ENCODE measurements at places on chromosomes 1 and 21.

DNA sequence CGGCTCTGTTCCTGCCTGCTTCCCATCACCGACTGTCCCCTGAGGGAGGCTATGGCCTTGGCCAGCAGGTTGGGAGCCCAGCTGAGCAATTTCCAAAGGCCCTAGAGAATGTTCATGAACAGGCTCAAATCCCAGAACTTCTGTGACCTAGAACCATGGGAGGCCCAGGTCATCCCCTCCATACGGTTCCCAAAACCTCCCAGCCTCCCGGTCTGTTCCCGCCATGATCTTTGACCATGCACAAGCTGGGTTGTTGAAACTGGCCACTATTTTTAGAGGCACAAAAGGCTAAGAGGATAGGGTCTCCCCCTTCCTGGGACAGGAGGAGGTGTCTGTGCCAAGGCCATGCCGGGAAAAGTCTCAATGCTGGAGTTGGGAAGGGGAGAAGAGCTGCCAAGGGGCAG, 27.5 kb downstream of the EPHA2 start:
- DNase-seq: no peak

DNA sequence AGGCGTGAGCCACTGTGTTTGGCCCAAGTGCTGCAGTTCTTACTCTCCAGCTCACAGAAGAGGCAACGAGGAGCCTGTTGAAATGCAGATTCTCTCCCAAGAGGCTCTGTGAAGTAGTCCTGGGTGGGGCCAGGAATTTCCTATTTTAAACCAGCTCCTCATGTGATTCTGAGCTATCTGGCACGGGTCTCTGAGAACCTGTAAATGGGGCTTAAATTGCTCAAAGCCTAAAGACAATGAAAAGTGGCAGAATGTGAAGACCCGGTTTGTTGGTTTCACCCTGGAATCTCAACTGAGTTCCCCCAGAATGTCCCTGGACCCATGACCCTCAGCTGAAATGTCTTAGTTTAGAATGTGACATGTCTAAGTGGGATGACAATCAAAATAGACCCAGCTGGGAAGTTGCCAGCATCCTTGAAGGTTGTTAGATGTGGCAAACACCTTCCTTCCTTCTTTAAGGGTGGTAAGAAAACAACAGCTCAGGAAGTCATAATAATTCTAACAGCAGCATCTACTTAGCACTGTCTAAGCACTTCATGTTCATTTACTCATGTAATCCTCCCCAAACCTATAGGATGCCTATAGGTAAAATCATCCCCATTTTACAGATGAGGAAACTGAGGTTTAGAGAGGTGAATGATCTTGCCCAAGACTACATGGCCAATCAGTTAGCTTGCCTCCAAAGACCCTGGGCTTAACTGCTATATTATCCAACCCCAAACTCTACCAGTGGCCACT, 20.9 kb upstream of the ATP5PO start:
- DNase-seq: no peak

GRCh38 chr21:44398499-44398898, 45.1 kb downstream of the TRPM2 start:
- no peak for DNase-seq

GRCh38 chr1:33710967-33711366, 152.9 kb upstream of the HMGB4 start:
- no peak for DNase-seq

GRCh38 chr1:190540366-190540765, 62.7 kb upstream of the BRINP3 start:
- DNase-seq: no peak

DNA sequence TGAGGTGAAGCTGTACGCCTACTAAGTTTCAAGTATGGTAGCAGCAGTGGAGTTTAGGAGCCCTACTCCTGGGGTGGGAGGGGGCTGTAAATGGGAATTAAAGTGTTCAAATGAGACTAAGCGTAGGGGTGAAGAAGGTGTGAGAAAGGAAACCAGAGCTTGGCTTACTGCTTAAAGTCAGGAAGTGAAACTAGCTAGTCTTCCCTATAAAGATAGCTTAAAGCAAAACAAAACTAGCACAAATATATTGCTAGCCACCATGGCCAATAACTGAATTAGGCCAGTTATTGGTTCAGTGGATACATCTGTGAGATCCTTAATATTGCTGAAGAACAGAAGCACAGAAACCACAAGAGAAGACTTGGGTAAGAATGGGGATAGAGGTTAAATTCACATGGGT, 492.2 kb upstream of the PKN2 start:
- DNase-seq: peak; percentile 61

DNA sequence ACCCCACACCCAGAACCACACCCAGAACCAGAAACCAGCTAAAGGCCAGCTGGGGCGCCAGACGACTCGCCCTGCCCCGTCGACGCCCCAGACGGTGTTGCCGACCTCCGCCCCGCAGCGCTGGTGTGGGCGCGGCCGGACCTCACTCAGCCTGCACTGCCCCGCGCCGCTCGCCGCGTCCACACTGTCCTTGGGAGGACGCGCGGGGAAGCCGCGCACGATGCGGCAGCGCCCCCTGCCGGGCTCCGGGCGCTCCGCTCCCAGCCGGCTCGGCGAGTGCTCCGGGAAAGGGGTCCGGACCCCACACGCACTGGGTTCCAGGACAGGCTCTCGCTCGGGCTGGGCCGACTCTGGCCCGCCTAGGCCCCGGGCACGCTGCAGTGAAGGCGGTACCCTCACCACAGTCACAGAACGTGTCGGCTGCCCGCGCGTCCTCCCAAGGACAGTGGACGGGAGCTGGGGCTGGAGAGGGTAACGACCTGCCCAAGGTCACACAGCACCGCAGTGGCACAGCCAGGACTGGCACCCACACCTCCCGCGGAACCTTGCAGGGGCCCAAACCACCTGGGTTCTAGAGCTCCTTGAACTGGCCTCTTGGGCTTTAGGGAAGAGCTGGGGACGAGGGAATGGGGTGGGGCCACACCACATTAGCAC, 90.2 kb downstream of the DMRTA2 start:
- DNase-seq: no peak

DNA sequence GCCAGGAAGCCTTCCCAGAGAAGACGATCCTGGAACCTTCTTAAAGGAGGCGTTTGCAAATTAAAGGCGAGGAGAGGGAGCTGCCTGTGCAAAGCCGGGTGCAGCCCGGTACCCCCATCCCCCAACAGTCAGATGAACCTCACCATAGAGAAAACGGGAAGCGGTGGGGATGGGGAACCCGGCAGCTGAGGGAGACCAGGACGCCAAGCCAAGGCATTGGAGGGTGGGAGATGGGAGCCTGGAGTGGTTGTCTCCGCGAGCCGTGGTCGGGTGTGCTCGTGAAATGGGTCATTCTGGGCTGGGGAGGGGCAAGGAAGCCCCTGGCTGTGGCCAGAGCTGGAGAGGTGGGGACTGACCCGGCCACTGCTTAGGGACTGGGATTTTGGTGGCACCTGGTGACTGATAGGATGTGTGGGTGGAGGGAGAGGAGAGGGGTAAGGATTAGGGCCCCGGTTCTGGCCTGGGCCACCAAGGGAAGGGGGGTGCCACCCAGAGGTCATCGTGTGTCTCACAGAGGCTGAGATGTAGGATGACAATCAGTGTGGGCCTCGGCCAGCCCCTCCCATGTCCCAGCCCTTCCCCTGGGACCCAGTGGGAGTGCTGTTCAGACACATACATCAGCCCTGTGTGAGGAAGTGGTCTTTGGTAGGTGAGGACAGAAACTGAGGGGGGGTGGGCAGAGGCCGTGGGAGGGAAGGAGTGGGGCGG, 676 bp upstream of the PADI2 start:
- peak; percentile 52 for DNase-seq

GRCh38 chr1:85322655-85323054, 46.2 kb upstream of the BCL10 start:
- DNase-seq: no peak

DNA sequence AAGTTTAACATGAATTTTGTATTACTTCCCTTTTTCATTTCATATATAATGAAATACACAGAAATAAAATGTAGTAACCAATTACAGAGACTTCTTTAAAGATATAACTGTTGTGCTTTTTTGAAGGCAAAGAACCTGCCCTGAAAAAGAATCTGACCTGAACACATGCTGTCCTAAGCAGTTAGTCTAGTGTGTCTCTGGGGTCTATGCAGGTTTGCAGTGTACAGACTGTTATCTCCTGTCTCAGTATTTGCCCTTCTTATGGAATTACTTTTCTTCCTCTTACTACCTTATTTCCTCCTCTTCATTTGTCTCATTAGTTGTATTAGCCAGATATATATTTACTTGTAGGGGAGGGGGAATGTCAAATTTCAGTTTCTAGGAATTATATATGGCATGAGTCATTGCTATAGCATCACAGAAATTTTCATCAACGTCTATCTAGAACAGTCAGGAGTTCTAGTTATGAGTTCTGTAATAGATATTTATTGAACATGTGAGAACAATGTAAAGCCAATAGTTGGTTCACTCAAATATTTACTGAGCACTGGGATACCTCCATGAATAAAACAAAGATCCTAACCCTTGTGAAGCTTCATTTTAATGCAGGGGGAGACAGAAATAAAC, 28.4 kb upstream of the PLEKHO1 start:
- DNase-seq: no peak

DNA sequence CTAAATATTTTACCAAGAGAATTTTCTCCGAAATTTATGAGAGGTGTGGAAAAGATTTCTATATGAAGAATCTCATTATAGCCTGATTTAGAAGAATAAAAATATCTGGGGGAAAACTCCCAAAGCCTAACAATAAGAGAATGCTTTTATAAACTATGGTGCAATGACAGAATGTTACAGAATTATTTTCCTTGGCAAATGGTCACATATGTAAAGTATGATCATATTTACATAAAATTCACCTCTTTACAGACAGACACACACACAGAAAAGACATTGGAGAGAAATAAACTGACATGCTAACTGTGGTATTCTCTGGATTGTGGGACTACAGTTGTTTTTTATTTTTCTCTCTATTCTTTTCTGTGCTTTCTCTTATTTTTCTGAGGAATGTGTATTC, 226.3 kb upstream of the USP24 start:
- no peak for DNase-seq

GRCh38 chr21:44946254-44947041, 6.6 kb downstream of the SLX9 start:
- DNase-seq: no peak

GRCh38 chr21:45532826-45533360, 9.3 kb downstream of the SLC19A1 start:
- peak; percentile 40 for DNase-seq

- DNase-seq: no peak
These were observed 180.3 kb upstream of the ZC3H12A start for GRCh38 chr1:37294096-37294495.

- DNase-seq: peak; percentile 24
These were observed 70.3 kb upstream of the CAMK1G start for GRCh38 chr1:209513226-209513625.
